ENCODE measurements at places on chromosomes 5 and 9.

DNA sequence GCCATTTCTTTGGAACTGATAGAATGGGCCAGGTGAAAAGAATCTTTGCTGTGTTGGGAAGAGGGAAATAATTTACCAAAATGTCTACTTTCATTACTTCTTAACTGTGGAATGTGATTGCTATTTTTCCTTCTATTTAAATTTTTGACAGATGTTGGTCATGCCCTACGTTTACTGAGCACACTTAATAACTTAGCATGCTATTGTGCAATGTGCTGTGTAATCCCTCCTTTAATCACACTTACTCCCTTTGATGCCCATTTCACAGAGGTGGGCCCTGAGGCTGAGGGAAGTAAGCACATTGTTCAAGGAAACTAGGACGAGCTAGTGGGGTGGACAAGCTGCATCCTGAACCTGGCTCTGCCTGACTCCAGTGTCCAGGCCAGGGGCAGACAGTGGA lies 47.8 kb upstream of the INSYN2B start:
- no peak for DNase-seq

GRCh38 chr5:35304291-35304690 lies 74.0 kb upstream of the PRLR start:
- no peak for DNase-seq

DNA sequence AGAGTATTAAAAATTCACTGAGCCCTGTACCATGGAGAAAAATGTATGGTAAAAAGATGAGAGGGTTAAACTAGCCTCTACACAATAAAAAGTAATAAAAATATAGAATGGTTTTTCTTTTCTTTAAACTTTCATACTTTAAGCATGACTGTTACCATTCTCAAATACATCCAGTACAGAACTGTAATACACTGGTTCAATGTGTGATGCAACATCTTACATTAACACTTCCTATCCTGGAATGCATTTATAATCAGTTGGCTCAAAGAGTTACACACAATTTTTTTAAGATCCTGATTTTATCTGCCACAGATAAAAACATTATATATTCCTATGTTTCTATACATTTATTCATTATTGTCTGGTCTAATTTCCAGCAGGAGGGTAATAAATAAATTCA lies 4.7 kb downstream of the GNAQ start:
- DNase-seq, result peak; percentile 19

DNA sequence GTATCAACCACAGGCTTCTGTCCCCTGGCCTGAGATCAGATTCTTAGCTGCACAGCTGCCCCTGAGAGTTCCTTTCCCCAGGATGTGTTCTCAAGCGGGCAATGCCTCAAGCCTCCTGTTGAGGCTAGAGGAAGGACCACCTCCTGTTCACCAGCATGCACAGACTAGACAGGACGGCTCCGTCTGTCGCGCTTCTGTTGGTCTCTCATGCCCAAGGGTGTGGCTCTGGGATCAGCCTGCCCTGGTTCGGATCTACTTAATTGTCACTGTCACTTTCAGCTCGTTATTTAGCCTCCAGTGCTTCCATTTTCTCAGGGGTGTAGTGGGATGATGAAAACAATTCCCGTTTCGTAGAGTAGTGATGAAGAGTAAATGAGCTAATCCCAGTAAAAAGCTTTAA lies 103.1 kb downstream of the KCNIP1 start:
- no peak for DNase-seq

- DNase-seq, result no peak
These were observed 211.5 kb downstream of the GAPVD1 start for GRCh38 chr9:125472926-125473701.

DNA sequence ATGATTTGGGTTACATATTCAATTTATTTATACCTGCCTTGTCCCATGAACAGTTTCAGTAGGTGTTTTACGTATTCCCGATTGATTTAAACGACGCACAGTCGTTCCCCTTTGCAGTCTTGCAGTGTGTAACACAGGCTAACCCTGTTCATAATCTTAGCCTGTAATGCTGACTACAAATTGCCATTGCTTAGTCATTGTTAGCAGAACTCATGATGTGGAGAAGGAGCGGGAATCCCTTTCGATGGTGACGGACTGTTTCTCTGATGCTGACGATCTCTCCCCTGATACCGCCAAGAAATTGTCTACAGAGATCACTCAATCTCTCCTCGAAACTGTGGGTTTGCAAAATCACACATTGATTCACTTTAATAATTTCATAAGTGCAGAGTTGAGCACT lies 93.2 kb downstream of the MRPL36 start:
- DNase-seq, result no peak

DNA sequence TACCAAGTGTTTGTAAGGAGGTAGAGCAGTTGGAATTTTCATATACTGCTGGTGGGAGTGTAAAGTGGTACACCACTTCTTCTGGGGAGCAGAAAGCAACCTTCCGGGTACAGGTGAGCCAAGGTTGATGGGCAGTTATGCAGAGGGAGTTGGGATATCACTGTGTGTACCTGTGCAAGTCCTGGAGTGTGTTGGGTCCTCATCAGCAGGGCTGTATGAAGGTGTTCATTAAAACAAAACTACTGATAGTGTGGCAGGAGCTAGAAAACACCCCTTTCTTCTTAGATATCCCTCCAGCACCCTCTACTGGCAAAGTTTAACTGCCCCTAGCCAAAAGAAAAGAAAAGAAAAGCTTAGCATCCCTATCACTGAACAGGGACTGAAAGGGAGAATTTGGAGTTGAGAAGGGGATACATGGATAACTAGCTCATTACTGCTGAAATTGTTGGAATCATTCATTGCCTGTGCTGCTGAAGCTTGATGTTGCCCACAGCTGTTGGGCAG lies 10.7 kb downstream of the MARCHF6 start:
- no peak for DNase-seq

GRCh38 chr5:147981074-147981473 lies 74.7 kb upstream of the C5orf46 start:
- no peak for DNase-seq

DNA sequence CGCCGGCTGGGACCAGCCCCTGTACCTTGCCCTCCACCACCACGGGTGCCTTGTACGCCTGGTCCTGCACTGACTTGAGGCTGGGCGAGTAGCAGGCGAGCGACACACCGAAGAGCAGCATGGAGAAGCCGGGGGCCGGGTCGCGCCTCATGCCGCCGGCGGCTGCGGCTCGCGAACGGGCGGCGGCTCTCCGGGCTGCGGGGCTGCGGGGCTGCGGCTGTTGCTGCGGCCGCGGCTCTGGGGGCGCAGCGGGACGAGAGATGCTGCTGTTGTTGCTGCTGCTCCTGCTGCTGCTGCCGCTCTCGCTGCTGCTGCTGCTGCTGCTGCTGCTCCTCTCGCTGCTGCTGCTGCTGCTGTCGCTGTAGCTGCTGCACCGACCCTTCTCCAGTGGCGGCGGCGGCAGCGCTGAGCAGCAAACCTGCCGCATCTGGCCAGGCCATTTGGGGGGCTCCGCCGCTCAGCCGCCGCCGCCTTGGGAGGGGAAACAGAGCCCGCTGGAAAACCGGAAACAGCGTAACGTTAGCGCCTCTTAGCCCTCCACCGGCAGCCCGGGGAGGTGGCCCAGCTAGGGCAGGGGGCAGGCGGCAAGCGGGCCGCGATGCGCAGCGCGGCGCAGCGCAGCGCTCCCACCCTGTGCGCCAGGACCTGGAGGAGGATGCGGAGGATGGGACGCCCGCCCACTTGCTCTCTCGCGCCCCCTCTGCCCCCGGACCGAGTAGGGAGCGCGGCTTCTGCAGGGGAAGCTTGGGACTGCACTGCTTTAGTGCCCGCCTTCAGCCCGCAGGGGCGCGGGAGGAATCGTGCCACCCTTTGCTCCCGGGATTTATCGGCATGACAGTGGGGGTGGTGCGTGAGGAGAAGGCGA lies at the start of gene NRG2:
Gene NRG2, minus strand, starts transcription at position 657 of the 865 bp plus-strand sequence.
- peak; percentile 69 for DNase-seq

DNA sequence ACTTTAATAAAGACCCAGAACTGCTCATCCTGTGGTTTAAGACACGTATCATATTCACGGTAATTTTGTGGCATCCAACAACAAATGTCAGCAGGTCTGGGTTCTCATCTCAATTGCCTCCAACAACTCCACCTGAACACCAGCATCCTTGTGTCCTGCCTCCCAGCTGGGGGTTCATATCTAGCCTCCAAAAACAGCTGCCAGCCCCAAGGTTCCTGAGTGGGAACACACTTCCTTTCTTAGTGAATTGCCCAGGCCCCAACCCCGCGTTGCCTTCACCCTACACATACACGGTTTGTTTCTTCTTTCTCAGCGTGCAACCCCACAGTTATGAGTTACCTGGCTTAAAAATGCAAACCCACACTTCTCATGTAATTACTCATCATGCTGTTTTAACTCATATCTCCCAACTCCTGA lies 77.9 kb downstream of the SEMA4D start:
- DNase-seq, result no peak

DNA sequence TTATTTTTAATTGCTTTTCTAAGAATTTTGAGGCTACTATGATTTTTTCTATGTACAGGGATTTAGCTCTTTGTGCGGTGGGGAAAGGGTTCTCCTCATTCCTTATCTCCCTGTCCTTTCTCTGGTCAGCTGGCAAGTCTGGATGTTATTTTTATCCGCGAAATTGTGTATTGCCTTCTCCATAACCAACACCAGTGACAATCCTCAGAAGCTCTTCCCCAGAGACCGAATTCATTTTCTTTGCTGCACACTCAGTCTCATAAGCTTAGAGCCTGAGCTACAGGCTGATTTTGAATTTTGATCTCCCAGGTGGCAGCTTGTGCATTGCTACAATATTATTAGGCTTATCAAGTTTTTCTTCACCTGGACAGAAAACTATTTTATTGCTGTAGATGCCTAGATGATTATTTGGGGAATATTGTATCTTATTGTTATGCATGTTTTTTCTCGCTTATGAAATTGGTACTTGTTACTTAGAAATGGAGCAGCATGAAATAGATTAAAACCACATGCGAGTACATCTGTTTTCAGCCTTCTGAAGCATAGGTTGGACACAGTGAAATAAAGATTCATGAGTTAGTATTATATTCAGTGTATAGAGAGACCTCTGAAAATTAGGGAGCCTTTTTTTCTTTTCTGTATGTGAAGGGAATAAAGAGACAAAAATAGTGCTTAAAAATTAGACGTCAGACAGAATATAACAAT lies 27.3 kb downstream of the CPEB4 start:
- DNase-seq, result no peak

- no peak for DNase-seq
These were observed 224.3 kb downstream of the NR3C1 start for GRCh38 chr5:143179126-143179740.

DNA sequence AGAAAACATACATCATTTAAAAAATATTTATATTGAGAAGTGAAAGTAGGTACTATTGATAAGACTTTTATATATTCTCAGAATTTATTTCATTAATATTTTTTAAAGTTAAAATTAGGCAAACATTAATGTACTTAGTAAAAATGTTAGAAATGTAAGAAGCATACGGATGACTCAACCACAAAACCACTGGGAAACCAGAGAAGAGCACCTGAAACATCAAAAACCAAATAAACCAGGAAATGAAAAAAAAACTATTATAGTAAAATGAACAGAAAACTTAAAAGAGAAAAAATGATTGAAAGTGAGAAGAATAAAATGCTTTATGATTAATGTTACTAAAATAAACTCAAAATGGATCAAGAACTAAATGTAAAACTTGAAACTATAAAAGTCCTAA lies 233.2 kb upstream of the DAB2 start:
- DNase-seq, result no peak

- DNase-seq, result no peak
These were observed 432.5 kb downstream of the LRRC70 start for GRCh38 chr5:63011158-63011557.

DNA sequence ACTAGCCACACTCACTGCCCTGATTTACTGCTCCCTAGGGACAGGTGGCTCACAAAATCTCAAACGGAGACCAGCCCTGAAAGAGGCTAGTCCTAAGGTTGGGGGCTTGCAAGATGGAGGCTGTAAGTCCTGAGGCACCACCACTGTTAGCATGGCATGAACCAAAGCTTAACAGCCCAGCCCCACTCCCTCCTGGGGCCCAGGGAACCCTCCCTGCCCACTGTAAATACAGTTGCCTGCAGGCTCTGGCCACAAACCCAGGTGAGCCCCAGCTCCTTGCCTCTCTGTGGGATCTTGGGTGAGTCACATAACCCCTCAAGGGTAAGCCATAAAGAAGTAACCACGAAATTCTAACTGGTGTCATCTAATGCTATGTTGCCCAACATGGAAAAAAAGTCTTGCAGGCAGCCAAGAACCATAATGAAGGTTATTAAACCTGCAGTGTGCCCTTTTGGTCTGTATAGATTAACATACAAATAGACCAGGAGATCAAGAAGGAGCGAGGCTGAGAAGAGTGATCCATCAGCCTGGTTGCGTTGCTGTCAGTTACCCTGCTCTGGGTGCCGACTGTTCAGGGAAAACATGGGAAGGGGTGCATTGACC lies 1.7 kb upstream of the POMT1 start:
- DNase-seq, result peak; percentile 80

GRCh38 chr5:55027595-55027994 lies 3.5 kb downstream of the GZMK start:
- no peak for DNase-seq

- DNase-seq, result peak; percentile 66
These were observed 19.6 kb upstream of the LIX1 start for GRCh38 chr5:97162045-97162444.

DNA sequence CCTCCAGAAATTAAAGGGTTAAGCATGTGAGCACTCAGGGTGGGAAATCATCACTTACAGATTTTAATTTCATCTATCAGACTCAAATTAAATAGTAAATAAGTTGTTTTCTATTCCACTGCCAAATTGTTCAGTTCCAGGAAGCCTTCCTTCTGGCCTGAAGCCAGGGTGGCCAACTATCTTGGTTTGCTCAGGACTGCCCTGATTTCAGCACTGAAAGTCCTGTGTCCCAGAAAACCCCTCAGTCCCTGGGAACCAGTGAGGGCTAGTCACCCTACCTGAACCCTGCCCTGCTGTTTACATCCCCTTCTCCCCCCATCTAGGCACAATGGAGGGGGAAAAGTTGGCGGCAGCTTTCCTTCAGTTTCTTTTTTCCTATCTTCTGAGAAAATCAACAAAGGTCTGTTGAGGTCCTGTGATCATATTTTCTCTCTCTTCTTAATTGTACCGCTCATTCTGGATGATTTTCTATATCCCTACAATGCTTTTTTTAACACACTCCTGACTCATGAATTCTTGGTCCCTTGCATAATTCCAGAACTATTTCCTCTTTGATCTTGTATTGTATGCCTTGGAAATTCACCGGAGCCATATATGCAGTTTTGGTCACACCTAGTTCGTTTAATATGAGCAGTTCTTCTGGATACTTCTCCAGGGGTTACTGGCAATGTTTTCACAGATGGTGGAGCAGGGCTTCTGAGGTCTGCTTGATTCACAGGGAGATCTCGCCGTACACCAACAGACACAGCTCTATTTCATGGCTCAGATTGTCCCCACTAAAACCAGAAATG lies 103.8 kb downstream of the MAP1B start:
- peak; percentile 83 for DNase-seq

- DNase-seq, result no peak
These were observed 1125.0 kb upstream of the DMAC1 start for GRCh38 chr9:8924562-8924961.

Data from RWPE1 (cell line).